ENCODE measurements at places on chromosomes 6 and 20.

GRCh38 chr6:82917346-82918064 lies 148.1 kb downstream of the UBE3D start:
- DNase-seq = no peak

GRCh38 chr6:168638468-168639271 lies 197.7 kb downstream of the SMOC2 start:
- no peak for DNase-seq

GRCh38 chr20:3390759-3391425 lies 16.6 kb downstream of the DNAAF9 start:
- no peak for DNase-seq

DNA sequence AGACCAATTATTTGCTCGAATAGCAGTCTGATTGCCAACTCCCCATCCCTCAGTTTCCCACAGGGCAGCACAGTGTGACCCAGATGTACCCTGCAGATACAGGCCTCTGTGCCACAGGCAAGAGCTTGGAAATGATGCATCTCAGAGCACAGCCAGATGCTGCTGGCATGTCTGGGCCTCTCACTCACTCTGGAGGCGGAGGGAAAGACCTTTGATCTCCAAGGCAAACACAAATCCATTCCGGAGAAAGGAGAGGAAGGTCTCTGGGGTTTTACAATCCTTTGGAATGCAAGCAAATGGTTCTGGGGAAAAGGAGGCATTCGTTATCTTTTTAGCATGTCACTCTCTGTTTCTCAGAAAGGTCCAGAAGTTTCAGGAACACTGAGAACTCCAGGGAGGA lies 74.2 kb downstream of the RIOK1 start:
- DNase-seq = no peak

- DNase-seq = no peak
These were observed 97.3 kb downstream of the GPR6 start for GRCh38 chr6:110075406-110075805.

- DNase-seq = no peak
These were observed 87.6 kb downstream of the ERMARD start for GRCh38 chr6:169839029-169839481.

GRCh38 chr6:89350281-89350966 lies 2.1 kb downstream of the UBE2J1 start:
- no peak for DNase-seq

- DNase-seq = no peak
These were observed 399.9 kb downstream of the TAF4 start for GRCh38 chr20:61665528-61666470.

DNA sequence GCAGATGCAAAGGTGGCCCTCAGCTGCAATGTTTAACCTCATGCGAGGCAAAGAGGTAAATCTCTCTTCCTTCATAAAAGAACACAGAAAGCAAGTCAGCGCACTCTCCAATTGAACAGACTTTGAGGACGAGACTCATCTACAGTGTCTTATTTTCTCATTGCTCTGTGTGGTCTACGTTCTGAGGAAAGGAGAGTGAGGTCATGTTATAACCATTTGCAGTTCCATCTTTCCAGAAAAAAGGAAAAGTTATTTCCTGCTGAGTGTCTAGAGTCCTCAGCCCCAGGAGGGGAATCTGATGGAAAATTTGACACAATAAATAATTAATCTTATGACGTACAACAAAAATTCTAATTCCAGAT lies 35.6 kb upstream of the THBS2 start:
- no peak for DNase-seq

DNA sequence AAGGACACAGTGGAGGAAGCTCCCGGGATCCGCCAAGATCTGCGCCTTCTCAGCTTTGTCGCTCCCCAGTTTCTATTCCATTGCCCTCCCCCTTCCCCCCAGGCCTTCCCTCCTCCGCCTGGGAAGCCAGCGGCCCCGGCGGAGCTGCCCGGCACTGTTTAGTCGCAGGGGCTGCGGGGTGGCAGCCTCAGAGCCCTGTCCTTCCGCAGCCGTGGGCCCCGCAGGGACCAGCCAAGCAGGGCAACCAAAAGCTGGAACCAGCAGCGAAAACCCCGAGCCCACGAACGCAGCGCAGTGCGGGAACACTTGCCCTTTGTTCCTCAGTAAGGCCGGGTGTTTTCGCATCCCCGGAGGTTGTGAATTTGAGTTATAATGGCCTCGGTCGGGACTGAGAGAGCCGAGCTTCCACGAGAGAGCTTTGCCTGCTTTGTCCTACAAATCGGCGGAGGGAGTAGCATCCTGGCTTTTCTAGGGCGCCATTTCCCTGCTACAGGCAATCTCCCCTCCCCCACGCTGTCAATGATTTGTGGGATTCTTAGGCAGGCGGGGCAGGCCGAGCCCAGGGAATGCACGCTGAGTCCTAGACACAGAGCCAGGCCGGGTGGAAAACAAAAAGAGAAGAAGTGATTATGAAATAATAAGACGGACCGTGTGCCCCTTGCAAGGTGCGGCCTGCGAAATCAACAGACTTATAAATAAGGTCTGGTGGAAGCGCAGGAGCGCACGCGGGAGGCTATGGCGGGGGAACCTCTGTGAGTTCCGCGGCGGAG lies 4.0 kb upstream of the TUBB2B start:
- no peak for DNase-seq

GRCh38 chr6:121222656-121223055 lies 111.6 kb downstream of the TBC1D32 start:
- no peak for DNase-seq

DNA sequence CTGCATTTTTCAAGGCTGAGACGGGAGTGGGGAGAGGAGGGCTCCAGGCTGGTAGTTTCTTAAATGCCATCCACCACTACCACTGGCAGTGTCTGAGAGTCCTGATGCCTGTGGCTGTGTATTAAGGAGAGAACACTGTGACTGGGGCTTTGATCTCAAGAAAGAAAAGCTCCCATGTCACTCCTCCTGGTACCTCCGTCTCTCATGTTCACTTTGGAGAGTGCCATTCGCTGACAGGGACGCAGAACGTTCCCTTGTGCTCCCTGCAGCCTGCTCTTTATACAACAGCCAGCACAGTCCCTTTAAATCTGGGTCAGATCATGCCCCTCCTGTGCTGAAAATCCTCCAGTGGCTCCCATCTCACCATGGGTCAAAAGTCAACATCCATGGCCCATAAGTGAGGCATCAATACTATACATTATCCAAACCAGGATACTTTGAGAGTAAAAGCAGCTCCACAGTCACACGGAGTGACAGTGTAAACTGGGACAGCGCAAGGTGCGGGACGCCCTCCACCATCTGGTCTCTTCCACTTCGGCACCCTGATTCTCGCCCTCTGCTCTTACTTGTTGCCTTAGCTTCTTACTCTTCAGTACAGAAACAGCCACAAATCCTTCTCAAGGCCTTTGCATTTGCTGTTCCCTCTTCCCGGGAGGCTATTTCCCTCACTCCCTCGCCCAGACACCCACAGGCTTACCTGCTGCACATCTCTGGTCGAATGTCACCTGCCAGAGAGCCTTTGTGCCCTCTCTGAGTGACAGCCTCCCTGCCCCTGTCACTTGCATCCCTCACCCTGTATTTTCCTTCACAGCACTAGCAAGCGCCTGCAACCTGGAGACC lies 20.0 kb downstream of the PDYN start:
- no peak for DNase-seq

- no peak for DNase-seq
These were observed 6.2 kb downstream of the COL9A3 start for GRCh38 chr20:62822788-62823651.

- no peak for DNase-seq
These were observed 2.3 kb upstream of the ID4 start for GRCh38 chr6:19834858-19835257.

- DNase-seq = no peak
These were observed 1.8 kb downstream of the ENTPD6 start for GRCh38 chr20:25197183-25197869.

DNA sequence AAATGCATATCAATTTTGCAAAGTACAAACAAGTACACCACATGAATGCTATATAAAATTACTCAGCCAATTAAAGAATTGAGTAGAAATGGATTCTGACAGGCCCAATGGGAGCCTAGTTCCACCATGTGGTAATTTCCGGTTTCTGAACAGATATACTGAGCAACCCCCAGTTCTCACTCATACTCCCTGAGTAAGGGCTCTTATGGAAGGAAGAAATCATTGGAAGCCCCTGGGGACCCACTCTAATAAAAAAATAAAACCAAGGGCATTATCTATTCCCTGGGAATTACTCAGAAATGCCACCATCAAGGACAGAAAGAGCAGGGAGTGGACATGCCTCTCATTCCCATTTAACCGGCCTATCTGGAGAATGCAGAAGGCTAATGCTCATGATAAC lies 34.6 kb downstream of the STX7 start:
- no peak for DNase-seq

All from naive thymus-derived CD8-positive, alpha-beta T cell (primary cell).